ENCODE measurements at places on chromosomes 11 and 22.

DNA sequence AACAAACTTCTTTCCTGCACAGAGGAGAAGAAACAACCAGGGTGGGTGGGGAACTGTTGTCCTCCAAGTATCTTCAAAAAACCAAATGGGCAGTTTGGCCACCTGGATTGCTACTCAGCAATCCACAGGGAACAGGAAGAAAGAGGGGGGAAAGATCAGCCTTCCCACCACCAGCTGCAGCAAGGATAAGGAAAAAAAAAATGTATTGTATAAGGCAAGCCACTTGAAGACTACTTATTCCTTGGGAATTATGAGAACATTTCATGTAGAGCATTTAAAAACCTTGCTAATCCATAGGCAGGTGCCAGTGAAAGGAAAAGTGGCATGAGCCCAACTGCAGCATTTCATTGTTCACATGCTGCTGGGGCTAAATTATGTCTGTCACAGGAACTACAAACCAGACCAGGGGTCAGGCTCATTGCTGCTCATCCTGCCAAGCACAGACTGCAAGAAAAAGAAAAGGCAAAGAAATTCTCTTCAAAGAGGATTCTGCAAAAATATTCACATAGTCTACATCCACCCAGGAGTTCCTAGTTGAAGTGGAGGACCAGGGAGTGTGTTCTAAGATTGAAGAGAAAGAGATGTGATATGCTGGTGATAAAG lies 2.2 kb downstream of the RAB30 start:
- no peak for DNase-seq

- DNase-seq = no peak
Measured at GRCh38 chr11:76379807-76380158, 1.1 kb downstream of the THAP12 start.

DNA sequence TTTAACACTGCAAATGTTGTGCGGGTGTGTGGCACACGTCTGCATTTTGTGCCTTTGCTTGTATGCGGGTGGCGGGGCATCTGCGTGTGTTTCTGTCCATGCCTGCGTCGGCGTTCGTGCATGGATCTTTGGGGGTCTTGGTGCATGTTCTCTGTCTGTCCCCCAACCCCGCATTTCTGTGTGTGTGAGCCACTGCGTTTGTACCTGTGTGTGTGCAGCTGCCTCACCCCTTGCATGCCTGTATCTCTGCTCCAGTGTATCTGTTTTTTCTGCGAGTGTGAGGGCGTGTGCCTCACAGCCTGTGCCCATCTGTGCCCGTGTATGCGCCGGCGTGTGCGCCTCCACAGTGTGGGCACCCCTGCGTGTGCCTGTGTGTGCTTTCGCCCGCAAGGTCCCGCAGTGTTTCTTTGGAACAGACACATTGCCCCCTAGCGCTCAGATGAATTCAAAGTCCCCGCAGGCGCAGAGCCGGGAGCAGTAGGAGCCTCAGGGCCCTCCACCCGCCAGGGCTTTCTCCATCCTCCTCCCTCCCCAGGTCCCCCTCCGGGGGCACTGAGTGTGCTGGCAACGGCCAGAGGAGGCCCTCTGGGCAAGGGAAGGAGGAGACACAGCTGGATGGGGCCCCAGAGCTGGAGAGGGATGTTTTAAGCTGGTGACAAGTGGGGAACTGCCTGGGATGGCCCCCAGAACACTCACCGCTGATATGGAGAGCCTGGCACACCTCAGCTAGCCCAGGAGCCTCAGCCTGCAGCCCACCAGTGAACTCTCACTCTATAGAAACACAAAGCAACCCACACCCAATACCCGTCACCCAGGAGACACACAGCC lies 3.1 kb upstream of the MN1 start:
- peak; percentile 62 for DNase-seq

DNA sequence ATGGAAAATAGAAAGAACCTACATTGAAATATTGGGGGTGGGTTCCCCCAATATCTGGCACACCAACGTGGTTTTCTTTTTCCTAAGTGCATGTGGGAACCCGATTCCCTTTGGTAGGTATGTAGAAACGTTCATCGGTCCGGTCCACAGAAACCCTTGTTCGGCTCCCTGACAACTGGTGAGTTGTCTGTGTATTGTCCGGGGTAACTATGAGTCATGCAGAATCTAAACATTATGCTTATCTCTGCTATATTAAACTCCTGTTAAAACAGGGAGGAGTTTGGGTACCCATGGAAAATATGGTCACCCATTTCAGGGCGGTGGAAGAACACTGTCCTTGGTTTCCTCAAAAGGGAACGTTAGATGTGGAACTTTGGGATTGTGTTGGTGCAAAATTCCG lies 25.1 kb upstream of the ALDH3B2 start:
- no peak for DNase-seq

GRCh38 chr11:100705447-100705846 lies 18.4 kb downstream of the ARHGAP42 start:
- DNase-seq = no peak

- DNase-seq = no peak
Measured at GRCh38 chr11:67375320-67376055, 2.1 kb upstream of the CLCF1 start.

GRCh38 chr11:94283678-94284077 lies 20.7 kb upstream of the IZUMO1R start:
- DNase-seq = no peak

GRCh38 chr11:95045812-95046211 lies 3.4 kb upstream of the KDM4F start:
- DNase-seq = no peak

GRCh38 chr22:23686416-23687024 lies 4.3 kb upstream of the RGL4 start:
- no peak for DNase-seq

DNA sequence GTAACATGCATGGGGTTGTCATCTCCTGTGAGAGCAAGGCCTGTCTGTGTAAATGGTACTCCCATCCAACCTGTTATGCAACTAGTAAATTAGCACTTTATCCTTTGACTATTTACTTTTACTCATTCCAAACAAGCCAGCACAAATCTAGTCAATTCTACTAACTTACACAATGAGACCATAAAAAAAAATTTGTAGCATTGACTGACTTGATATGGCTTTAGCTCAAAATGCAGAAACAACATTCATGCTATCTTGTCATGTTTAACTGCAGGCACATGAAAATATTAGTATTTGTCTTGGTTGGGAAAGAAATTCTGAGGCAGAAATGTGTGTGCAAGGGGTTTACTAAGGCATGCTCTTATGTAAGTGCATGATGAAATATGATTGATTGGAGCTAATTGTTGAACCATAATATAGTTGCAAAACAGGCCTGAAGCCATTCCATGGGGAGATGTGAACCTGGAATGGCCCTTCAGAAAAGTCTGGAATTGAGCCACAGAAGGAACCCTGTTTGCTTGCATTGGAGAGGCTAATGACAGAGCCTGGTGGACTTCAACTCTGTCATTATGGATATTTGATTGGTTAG lies 2.5 kb downstream of the SLC22A25 start:
- DNase-seq = no peak

- no peak for DNase-seq
Measured at GRCh38 chr11:65869643-65870306, 2.8 kb downstream of the EFEMP2 start.

DNA sequence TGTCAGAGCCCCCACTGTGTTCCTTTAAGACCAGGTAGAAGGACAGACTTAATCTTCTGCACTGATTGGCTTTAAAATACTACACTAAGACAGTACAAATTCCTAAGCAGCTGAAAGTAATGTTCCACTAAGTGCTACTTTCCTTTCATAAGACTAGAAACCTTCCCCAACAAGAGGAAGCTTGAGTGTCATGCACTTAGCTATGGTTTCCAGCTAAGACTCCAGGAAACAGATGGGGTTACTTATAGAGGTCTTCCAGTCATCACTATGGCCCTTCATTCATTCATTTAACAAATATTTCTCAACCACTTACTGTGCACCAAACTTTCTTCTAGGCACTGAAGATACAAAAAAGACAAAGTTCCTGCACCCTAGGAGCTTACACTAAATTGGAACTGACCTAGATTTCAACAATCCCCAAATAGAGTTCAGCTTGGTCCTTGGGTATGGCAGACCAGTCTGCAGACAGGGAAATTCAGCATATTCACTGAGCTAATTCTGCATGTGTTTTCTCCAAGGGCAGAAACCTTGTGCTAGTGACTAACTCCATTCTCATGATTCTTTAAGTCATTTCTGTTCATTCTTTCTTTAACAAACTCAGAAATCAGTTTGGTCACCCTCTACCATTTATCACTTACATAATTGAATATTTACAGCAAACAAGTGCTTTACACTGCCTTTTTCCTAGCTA lies 178.4 kb upstream of the MTNR1B start:
- DNase-seq = no peak

- DNase-seq = no peak
Measured at GRCh38 chr11:105858841-105859240, 163.2 kb downstream of the MSANTD4 start.

DNA sequence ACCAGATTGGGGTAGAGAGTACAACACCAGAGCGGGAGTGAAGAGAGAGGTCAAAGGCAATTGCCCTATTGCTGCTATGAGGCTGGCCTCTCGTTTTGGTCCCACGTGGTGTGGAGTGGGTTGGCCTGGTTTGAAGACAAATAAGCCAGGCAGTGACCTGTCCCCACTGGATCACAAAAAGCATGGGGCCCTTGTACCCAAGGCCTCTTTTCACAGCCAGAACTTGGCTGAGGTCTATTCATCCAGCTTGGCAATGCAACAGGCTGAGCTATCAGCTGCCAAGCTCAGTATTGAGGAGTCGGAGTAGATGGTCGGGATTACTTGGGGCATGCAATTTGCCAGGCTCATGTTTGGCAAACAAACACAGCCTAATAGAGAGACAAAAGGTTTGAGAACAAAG lies 19.2 kb upstream of the GALNT18 start:
- DNase-seq = no peak

GRCh38 chr22:17578136-17578754 lies 14.9 kb downstream of the SLC25A18 start:
- no peak for DNase-seq

- DNase-seq = no peak
Measured at GRCh38 chr11:132475026-132475425, 1057.3 kb downstream of the OPCML start.

GRCh38 chr11:33534575-33534974 lies 166.1 kb downstream of the C11orf91 start:
- no peak for DNase-seq

GRCh38 chr11:22432291-22433093 lies 94.3 kb downstream of the SLC17A6 start:
- peak; percentile 68 for DNase-seq

DNA sequence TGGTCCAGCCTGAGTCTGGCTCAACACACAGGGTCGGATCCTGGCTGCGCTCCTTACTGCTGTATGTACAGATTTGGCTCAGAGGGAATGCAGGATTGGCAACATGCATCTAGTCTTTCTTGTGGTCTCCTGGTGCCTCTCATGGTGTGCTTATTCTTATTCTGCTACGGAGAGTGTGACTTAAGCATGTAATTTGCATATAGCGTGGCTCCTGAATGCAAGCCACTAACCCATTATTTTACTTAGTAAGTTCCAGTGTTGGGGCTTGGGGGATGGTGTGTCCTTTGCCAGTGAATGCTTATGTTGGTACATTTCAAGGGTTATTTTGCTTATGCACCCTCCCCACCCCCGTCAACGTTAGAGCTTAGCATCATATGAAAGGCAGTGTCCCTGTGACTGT lies 51.2 kb downstream of the PTPRJ start:
- DNase-seq = no peak

GRCh38 chr11:106061954-106062949 lies 14.9 kb downstream of the KBTBD3 start:
- no peak for DNase-seq

DNA sequence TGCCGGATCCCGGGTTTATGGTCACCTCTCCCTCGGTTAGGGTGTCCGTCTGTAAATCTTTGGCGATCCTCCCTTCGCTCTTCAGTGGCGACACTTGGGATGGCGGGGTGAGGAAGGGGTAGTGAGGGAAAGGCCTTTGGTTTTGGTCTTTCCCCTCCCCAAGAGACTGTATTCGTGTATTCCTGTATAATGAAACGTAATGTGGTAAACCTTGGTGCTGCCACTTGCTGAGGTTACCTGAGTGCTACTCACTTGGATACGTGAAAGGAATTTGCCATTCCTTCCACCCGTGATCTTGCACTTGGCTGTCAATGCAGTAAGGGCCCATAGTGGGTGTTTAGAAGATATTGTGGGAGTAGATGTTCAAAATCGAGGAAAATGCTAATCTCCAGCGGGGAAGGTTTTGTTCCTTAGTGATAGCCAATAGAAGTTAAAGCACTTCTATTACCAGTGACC lies 578 bp upstream of the NUP160 start:
- no peak for DNase-seq

DNA sequence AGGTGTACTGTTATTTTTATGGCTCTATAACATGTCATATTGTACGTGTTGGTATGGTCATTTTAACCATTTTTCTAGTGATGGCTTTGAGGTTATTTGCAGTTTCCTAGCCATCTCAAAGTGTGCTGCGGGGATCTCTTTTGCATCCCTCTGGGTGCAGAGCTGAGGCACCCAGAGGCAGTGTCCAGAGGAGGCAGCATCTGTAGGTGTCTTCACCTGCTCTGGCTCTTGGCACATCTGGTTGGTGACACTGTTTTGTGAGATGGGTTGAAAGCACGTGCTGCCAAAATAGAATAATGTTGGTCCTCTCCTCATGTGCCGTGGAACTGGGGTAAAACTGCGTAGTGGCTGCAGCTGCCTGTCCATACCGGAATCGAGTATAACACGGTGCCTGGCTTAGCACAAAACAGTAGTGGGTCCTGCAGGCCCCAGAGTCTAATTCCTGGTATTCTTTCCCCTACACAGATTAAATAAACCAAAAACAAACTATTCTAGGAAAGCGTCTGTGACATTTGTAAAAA lies 12.9 kb downstream of the NEAT1 start:
- DNase-seq = no peak

- DNase-seq = no peak
Measured at GRCh38 chr11:75993126-75993525, 178.1 kb downstream of the UVRAG start.

DNA sequence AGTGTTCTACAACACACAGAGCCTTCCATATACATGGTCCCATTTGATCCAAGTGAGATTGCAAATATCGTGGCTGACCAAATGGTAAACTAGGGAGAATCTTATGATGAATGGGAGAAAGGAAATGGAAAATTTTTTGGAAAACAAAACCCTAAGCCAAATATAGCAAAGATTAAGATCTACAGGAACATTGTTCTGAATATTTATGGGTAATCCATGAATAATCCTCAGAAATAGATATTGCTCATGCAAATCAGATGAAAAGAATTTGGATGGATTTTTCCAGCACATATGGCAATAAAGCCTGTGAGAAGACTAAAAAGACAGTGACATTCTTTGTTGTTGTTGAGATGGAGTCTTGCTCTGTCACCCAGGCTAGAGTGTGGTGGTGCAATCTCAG lies 21.7 kb upstream of the PRDM10 start:
- DNase-seq = no peak

All from kidney capillary endothelial cell (primary cell).